WERI-Rb-1 (cell line): ENCODE measurements at places on chromosomes 3 and 15.
A peak's percentile ranks its signal among the peaks of the same experiment; 100 is the strongest.

GRCh38 chr3:45191424-45191823 lies 34.7 kb downstream of the TMEM158 start:
- no peak for DNase-seq

- DNase-seq, result no peak
Observed at GRCh38 chr3:79175870-79176269, 591.9 kb downstream of the ROBO1 start.

DNA sequence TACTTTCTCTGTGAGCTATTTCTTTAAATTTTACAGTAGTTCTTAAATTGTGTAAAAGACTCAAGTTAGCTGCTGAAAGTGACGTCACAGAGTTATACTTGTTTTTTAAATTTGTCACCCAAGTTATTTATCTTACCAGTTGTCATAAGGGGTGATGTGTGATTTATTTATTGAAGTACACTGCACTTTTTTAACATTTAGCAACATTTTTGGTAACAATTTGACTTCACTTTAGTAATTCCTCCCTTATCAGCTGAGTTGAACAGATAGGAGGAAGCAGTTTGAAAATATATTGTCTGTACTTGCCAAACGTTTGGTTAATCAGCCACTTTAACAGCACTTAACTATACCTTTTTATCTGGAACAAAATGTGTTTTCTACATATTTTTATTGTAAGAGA lies 3.8 kb downstream of the STT3B start:
- DNase-seq, result no peak

DNA sequence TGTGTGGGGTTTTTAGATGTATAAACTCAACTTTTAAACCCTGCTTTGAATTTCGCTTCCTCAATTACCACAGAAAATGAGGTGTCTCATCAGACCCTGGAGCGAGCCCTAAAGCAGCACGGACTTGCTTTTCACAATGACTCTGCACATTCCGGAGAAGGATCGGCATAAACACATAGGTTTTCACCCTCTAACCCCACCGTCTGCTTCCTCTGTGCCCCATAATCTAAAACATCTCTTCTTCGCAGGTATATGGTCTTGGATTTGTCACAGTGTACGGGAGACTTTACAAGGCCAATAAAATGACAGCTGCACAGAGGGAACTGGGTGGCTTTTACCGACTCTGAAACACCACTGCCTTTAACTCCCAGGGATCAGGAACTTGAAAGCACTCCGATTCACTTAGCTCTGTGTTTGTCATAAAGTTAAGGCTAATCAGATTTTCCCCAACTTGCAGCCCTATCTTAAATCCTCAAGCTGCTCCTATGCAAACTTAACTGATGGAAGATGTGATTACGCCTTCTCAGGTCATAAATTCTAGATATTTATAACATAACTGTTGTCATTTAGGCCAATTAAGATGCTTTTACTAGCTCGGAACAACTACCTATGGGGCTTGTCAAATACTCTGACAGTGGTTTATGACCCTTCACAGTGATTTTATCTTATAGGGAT lies 133.4 kb upstream of the WNT5A start:
- DNase-seq, result peak; percentile 31

GRCh38 chr15:55389264-55389607 lies 18.9 kb downstream of the CCPG1 start:
- DNase-seq, result no peak

GRCh38 chr3:179093807-179094206 lies 22.2 kb upstream of the ZMAT3 start:
- DNase-seq, result no peak

DNA sequence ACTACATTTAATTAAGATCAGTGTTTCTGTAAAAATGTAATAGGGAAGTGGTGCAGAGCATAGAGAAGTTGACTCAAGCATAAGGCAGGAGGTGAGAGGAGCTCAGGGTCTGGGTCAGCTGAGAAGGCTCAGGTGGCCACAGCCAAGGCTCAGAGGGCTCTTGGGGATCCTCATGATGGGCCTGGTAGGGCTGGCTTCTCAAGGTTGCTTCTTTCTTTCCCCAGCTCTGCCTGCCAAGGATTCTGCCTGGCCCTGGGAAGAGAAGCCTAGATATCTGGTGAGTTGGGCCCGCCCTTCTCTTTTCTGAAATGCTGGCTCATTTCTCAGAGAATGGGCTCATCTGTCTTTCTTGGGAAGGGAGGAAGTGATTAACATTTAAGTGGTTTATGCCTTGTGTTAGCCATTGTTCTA lies 6.5 kb downstream of the ZNF589 start:
- DNase-seq, result no peak

DNA sequence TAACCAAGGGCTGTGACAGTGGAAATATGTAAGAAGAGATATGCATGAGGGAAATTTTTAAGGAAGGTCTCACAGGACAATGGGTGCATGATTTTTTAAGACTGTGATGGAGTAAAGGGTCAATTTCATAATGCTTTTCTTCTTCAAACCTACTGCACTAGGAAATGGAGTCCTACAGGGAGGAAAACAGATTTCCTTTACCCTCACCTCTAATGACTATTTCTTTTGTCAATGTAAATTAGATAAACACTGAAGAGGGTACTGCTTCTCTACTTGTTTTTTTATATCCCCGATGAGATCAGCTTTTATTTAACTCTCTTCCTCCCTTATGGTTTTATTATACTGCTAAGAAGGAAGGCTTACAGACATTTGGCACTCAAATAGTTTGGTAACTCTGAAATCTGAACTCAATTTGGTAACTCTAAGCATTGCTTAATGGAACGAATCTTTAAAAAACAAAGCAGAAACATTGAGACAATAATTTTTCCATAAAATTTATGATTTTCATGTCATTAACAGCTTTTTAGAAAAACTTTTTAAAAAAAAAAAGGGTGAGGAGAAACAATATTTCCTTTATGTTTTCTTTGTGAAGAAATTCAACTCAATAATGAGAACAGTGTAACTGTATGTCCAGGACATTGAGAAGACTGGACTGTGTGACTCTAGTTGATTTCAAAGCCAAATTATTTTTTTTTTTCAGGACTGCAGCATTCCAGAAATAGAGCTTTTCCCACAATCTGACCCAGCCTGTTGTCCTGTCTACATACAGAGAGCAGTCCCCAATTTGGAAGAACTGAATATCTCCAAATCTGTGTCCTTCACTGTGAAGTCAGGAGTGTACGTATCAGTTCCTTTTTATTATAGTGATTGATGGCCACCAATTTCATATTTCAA lies 64.4 kb downstream of the CRYBG3 start:
- no peak for DNase-seq

GRCh38 chr15:98735895-98736617 lies 87.7 kb downstream of the IGF1R start:
- no peak for DNase-seq
